ENCODE measurements at places on chromosomes 2 and 18. TPM values are rescaled to one million over a fixed set of nuclear protein-coding genes. Genes with fewer than 3 reads are reported as not detected.

Gene DUSP2
- total RNA-seq: 33.3 TPM

Gene UGT1A5
- not detected for total RNA-seq

Gene PJVK
- not detected for total RNA-seq

Gene FIGN
- 5.6 TPM for total RNA-seq

Gene IL37
- total RNA-seq: not detected

Gene SPAG16
- total RNA-seq: 7.2 TPM

Gene CRACDL
- 1.5 TPM for total RNA-seq

GRCh38 chr2:53960476-53960875, 10.3 kb downstream of the PSME4 start:
- H3K36me3 ChIP-seq: no peaks in the 10 kb centered on the region
- DNase-seq: no peak
- H3K4me1 ChIP-seq: no peaks in the 10 kb centered on the region
- no peak overlapping the region for H3K4me3 ChIP-seq
- peak overlapping the region; percentile 74 for H3K27ac ChIP-seq

- no peaks in the 10 kb centered on the region for H3K4me1 ChIP-seq
- no peak overlapping the region for H3K4me3 ChIP-seq
- H3K27ac ChIP-seq: no peak overlapping the region
- DNase-seq: no peak
- H3K27me3 ChIP-seq: no peaks in the 10 kb centered on the region
- no peaks in the 10 kb centered on the region for H3K36me3 ChIP-seq
Observed at GRCh38 chr2:133352719-133353118, 215.5 kb downstream of the NCKAP5 start.

DNA sequence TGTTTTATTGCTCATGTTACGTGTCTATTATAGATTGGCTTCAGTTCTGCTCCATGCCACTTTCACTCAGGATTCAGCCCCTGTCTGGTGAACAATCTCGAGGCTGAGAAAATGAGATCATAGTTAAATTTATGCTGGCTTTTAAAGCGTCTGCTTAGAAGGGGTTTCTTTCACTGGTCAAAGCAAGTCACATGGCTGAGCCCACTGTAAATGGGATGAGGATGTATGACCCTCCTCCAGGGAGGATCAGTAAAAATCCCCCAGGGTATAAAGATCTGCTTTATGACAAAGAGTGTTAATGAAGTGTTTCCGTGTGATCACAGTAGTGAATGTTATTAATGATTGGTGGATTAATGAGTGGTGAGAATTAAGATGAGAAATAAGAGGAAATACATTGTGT, 6.2 kb upstream of the PLCL1 start:
- H3K27me3 ChIP-seq: no peaks in the 10 kb centered on the region
- no peak overlapping the region for H3K4me3 ChIP-seq
- no peak for DNase-seq
- H3K27ac ChIP-seq: no peak overlapping the region

- no peak overlapping the region for H3K27ac ChIP-seq
- H3K36me3 ChIP-seq: no peaks in the 10 kb centered on the region
- H3K4me3 ChIP-seq: no peak overlapping the region
- no peaks in the 10 kb centered on the region for H3K4me1 ChIP-seq
- no peak for DNase-seq
Observed at GRCh38 chr2:35803126-35803525, 552.5 kb upstream of the CRIM1 start.

DNA sequence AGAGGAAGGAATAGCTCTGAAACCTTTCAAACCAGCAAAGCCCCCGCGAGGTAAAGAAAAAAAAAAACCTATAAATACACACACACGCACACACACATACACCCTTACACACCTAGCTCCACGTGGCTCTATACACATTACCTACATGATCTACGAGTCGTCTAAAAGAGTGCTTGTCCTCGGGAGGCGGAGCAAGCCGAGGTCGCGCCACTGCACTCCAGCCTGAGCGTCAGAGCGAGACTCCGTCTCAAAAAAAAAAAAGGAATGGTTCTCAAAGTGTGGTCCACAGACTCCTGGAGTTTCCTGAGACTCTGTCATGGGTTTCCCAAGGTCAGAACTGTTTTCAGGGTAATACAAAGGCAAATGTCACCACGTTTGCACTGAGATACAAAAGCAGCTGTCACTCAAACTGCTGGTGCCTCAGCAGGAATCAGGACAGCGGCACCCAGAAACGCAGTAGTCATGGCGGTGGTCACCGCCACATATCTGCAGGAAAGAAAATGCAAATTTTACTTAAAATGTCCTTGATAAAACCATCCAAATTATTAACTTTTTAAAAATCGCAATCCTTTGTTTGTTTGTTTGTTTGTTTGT, 130.0 kb upstream of the GPC1 start:
- H3K27me3 ChIP-seq: no peaks in the 10 kb centered on the region
- DNase-seq: no peak
- no peaks in the 10 kb centered on the region for H3K36me3 ChIP-seq
- no peaks in the 10 kb centered on the region for H3K4me1 ChIP-seq

- DNase-seq: no peak
- no peak overlapping the region for H3K27ac ChIP-seq
- H3K27me3 ChIP-seq: no peaks in the 10 kb centered on the region
- no peak overlapping the region for H3K4me3 ChIP-seq
- H3K36me3 ChIP-seq: no peaks in the 10 kb centered on the region
Observed at GRCh38 chr2:46276642-46277041, 20.6 kb upstream of the EPAS1 start.

- no peak overlapping the region for H3K4me3 ChIP-seq
- DNase-seq: no peak
- no peak overlapping the region for H3K27ac ChIP-seq
Observed at GRCh38 chr2:26493566-26493965, 15.6 kb upstream of the OTOF start.
